ENCODE measurements at places on chromosomes 1 and 21.

DNA sequence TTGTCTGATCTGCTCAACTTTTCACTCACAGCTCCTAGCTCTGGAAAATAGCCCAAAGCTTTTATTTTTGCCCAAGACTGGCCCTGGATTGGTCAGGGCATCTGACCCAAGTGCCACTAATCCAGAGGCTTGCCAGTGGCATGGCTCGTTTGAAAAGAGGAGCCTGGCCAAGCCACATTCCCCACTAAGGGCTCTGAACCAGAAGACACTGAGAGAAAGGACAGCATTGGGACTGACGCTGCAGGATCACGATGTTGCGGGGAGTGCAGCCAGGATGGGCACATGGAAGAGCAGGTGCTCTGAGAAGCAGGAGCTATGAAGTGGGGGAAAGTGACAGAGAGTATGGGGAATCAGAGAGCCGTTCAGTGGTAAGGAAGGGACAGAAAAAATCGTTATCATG, 44.9 kb upstream of the TSPAN2 start:
- DNase-seq: no peak

DNA sequence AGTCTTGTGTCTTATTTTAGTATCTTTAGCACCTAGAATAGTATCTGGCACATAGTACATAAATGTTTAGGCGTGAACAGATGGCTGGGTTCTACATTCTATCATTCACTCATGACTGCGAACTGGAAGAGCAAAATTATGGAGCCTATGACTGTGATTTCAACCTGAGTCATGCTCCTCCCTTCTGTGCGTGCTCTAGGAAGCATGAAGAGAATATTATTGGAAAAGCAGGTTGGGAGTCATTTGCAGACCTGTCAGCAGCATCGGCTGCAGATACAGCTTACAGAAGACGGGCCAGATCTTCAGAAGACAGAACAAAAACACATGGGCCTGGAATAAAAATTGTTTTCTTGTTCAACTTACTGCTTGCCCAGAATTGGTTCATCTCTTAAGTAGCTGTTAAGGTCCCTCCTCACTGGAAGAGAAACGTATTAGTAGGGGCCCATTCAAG, 344.0 kb upstream of the USP24 start:
- DNase-seq: no peak

GRCh38 chr1:193070386-193070753, 11.0 kb downstream of the RO60 start:
- no peak for DNase-seq

DNA sequence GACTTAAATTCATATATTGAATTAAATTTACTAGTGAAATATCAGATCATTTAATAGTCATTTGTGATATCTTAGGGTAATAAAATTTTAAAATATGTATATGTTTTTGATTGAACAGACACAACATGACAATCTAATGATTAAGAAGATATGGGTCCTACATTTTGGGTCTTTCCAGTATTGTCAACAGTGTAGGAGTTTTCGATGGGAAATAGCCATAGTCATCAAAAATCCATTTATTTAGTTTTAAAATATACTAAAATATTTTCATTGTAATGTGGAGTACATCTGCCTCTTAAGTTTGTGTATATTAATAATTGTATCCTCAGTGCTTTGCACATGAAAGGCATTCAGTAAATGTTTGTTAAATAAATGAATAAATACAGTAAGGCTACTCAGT, 14.0 kb downstream of the TRMT13 start:
- DNase-seq: no peak

- no peak for DNase-seq
Observed at GRCh38 chr21:32046191-32046590, 173.4 kb downstream of the HUNK start.

GRCh38 chr1:159751031-159751430, 29.7 kb upstream of the DUSP23 start:
- no peak for DNase-seq

GRCh38 chr1:230139315-230139714, 72.3 kb downstream of the GALNT2 start:
- DNase-seq: no peak

DNA sequence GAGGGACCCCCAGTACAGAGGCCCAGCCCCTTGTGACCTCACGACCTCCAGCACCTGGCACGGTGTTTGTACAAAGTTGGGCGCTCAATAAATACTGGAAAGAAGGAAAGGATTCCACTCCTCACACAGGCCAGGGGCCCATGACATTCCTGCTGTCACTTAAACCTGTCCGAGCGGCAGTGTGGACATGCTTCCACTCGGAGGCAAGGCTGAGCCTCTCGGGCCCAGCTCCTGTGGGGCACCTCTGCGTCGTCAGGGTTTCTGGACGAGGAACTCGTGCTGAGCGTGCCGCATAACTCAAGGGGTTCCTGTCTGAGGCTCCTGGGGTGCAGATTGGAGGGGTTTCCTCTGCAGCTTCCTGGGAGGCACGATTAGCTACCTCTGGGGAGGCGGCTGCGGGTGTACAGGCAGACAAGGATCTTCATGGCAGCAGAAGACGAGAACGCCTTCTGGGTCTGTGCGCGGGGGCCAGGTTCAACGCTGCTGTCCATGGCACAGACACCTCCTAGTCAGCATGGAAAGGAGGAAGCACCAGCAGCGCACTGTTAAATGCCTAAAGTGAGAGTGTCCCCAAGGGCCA, 3.6 kb upstream of the SMIM1 start:
- DNase-seq: no peak

DNA sequence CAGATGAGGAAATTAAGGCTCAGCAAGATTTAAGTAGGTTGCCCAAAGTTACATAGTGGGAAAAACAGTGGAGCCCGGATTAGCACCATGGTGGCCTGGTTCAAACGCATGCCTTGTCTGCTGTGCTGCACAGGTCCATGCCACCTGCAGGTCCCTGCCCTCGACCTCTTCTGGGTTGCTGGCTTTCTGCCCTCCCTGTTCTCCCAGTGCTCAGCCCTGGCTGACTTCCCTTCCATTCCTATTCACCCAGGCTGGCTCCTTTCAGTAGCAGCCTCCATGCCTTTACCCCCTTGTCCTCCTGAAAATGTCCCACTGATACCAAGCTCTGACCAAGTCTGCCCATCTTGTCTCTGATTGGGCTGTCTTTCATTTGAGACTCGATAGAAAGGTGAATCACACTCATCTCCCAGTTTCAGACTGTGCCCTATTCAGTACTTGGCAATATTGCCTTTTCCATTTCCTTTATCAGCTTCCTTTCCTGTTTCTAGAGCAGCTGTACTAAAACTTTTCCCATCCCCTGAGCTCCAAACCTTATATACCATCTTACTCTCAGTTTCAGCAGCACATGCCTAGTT, 75.8 kb downstream of the ST3GAL3 start:
- no peak for DNase-seq

DNA sequence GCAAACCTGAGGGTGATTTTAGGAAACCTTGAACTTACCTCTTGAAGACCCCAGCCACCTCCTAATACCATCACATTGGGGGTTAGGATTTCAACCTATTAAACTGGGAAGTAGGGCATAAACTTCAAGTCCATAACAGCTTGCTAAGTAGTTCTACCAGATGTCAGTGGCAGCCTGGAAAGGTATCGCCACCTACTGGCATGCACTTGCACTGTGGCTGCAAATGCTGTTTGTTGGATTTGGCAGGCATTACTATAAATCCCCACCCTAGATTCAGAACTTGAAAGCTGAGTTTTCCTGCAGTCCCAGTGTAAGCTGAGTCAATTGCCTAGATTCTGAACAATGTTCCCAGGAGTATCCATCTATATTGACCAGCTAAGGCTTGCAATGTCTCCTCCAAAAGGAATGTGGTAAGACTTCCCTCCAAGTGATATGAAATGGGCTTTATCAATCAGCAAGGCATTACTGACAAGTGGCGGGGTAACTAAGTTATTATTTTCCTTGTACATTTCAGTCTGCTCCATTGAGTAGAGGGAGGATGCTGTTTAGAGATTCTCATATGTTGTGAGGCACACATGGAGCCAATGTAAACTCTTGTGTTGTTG, 474.5 kb downstream of the PTPRC start:
- no peak for DNase-seq

DNA sequence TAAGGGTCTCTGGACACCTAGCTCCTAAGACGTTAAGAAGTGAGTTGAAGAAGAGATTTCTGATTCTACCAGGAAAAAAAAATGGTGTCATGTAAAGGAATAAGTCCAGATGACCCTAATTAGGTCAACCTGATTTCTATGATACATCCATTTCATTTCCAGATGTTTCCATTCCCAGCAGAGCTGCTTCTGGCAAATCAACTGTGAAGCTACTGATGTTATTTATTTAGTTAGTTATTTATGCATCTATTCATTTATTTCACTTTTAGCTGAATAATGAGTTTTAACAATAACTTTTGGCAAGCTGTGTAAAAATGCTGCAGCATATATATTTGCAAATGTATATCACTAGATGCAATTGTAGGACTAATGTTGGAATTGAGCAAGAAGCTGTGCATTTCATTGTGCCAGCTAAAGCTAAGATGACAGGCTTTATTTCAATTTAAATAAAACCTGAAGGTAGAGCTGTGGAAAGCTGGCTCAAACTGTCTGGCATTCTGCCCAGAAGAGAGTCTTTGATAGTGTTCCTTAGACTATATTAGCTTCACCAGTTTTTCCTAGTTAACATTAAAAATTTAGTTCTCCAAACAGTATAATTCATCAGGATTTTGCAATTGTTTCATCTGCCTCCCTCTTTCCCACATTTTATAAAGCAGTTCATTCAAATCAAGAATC, 1164.4 kb upstream of the ADGRL4 start:
- no peak for DNase-seq

- DNase-seq: no peak
Observed at GRCh38 chr1:89171067-89171438, 4.8 kb downstream of the GBP7 start.

DNA sequence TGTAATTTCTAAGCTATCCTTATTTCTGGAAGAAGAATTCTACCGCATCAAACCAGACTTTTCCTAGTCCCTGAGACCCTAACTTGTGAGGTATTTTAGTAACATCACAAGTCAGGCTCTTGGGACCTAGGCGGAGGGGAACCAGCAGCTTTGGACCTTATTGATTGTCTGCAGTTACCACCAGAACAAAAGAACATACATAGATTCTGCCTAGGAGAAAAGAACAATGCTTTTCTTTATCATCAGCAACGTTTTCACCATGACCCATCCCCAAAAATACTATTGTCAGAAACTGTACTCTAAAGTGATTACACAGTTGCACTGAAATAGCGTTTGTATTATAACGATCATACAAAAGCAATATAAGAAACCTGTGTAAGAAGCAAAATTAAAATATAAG, 860.4 kb downstream of the USP25 start:
- no peak for DNase-seq

- DNase-seq: no peak
Observed at GRCh38 chr1:225944951-225945350, 3.9 kb upstream of the LEFTY2 start.

GRCh38 chr1:54391450-54392209, 14.6 kb downstream of the SSBP3 start:
- no peak for DNase-seq

DNA sequence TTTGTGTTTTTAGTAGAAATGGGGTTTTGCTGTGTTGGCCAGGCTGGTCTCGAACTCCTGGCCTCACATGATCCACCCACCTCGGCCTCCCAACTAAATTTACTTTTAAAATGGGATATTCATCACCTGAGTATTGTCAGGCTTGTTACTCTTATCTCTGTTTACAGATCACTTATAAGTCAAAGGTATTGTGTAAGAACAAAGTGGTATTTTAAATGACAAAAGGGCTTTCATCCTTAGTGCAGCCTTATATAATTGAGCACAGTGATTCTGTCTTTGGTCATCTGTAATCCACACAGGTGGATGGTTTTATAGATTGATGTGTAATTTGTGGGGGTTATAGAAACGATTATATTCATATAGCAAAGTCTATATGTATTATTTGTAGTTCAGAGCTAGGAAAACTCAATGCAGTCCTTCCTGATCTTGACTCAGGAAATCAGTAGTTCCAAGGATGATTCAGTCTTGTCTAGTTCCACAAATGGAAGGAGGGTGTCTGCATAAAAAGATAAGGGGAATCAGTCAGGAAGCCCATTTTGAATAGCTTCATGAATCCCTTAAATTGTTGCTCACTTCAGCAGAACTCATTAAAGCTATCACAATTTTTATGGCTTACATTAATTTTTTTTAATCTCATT, 34.6 kb downstream of the STXBP3 start:
- DNase-seq: no peak

DNA sequence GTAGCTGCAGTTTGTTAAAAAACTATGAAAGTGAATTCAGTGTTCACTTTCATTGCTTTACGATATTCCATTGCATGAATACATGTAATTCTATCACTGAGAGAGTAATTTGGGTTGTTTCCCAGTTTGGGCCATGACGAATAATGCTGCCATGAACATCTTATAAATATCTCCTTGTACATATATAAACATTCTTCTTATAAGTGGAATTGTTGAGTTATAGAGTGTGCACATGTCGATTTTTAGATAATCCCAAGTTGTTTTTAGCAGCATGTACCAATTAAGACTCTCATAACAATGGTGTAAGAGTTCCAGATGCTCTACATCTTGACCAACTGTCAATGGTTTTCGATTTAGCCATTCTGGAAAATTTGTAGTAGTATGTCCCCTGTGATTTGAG, 40.9 kb downstream of the ALG6 start:
- no peak for DNase-seq

- peak; percentile 65 for DNase-seq
Observed at GRCh38 chr1:19460535-19461219, 24.7 kb downstream of the CAPZB start.

DNA sequence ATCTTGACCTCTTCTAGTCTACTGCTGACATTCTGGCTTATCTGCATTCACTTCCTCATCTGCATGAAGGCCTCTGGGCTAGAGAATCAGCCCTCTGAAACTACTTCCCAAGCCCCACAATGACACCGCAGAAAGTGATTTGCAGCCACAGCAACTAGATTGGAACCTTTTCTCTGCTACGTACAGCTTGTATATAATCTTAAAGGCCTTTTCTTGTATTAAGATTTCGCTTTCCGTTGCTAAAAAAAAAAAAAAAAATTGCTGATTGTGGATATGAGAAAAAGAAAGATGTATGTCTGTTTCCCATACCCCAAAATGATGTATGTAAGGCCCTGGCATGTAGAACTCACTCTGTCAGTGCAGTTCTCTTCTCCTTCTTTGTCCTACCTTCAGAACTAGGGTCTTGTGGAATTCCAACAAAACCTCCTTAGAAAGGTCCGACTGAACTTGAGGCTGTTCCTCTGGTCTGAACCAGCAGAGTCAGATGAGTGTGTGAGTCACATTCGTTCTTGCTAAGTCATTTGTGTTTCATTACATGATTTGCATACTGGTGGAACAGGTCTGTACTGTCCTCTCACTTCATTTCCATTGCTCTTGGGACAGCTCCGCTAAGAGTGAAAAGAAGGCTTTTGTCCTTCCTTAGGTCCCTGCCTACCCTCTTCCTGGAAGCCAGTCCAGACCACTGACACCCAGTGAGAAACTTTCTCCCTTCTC, 62.7 kb downstream of the PLPP3 start:
- peak; percentile 59 for DNase-seq

Data from NCI-H510A (cell line).